ENCODE measurements at places on chromosomes 11 and 22.

- DNase-seq, result no peak
Measured at GRCh38 chr11:3096909-3097530, 39.8 kb upstream of the CARS1 start.

DNA sequence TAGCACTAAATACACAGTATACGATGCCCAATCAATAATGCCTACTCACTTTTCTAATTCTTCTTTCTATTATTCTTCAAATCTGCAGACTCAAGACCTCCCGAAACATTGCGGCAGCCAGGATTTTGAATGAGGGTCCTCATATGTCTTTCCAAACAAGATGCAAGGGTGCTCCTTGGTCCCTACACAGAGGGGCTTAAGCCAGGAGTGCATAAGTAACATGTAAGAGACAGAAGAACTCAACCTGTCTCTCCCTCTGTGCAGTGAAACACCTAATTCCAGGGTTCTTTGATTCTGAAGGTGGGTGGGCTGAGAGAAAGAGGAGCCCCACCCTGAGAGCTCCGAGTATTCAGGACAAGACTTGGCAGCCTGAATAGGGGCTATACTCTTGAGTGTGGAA is 117.6 kb downstream of the ZNF280B start:
- no peak for DNase-seq

GRCh38 chr22:25493794-25494193 is 70.7 kb upstream of the GRK3 start:
- DNase-seq, result no peak

DNA sequence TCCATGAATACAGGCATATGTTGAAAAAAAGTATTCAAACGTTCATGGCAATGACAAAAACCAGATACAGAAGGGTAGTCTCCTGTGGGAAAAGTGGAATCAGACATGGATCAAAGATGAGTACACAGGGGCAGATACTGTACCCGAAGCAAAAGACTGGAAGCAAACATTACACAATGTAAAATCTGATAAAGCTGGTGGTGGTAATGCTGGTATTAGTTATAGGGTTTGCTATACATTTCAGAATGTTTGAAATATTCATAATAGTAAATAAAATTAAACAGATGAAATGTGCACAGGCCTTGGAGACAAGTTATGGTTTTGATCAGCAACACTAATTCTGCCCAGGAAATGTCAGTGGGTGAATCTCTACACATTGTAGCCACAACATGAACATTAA is 607.6 kb downstream of the SOX6 start:
- no peak for DNase-seq

DNA sequence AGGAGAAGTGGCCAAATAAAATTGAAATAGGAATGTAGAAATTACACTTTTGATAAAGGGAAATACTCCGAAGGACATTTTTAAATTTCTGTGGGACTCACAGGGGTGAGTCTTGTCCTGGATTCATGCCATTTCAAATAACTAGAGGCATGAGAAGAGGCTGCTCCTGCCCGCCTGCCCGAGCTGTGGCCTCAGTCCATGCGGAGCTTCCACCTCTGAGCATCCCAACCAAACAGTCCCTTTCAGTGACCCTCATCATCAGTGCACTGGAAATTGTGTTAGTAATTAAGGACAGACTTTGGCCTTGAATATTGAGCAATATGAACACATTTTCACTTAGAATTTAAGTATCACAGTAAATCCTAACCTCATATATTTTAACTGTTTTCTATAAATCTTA is 25.6 kb downstream of the GRIA4 start:
- no peak for DNase-seq

Measured in stimulated activated CD4-positive, alpha-beta T cell treated with anti-CD3 and anti-CD28 coated beads, Interleukin-12 subunit alpha, Interleukin-12 subunit beta, amount 100 ng/mL, for 48 hours (primary cell).